ENCODE measurements at places on chromosomes 7 and 10. TPM values are rescaled to one million over a fixed set of nuclear protein-coding genes. Genes with fewer than 3 reads are reported as not detected.

The GARS1 gene
- total RNA-seq = 34.4 TPM

The IGFBP1 gene
- total RNA-seq = 171 TPM

GRCh38 chr7:46854958-46855473 is 726.9 kb downstream of the TNS3 start:
- no peak for DNase-seq

DNA sequence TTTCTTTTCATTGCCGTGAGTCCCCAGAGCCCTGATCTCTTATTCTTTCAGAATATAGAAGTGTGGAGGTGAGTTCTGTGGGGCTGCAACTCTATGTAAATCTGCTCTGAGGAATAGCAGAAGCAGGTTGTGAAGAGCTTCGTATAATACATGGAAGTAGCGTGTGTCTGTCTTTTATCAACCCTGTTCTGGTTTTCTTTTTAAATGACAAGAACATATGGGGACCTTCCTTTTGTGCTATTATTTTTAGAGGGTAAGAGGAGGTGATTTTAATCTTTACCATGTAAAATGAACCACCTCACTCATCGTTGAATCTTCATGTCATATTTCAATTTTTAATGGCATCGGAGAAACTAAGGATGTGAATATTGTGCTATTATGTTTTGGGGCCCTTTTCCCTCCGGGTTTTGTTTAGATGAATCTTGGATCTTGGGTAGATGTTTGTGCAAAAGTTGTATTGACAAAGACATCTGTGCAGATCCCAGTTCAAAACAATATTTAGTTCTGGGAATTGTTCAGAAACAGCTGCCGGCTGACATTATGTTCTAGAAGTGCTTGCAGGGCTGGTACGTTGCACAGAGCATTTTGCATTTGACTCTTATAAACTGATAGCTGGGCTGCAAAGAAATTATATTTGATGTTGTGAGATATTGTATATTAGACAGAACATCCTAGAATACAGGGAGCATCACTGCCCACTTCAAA is 46.7 kb downstream of the PLXDC2 start:
- no peak for DNase-seq

- no peak for DNase-seq
Observed at GRCh38 chr10:131973160-131973951, 8.4 kb downstream of the BNIP3 start.

- DNase-seq = no peak
Observed at GRCh38 chr10:78371136-78371535, 337.5 kb downstream of the RPS24 start.

Measured in right lobe of liver (tissue), 6 donors.